ENCODE measurements at places on chromosomes 4 and X. TPM values are rescaled to one million over a fixed set of nuclear protein-coding genes. Genes with fewer than 3 reads are reported as not detected.

ANXA3 gene
- total RNA-seq = 135 TPM

- no peaks in the 10 kb centered on the region for H3K4me1 ChIP-seq
- H3K27me3 ChIP-seq = no peaks in the 10 kb centered on the region
- no peak overlapping the region for H3K27ac ChIP-seq
- H3K36me3 ChIP-seq = no peaks in the 10 kb centered on the region
Measured at GRCh38 chr4:65510976-65511375, 159.3 kb downstream of the EPHA5 start.

DNA sequence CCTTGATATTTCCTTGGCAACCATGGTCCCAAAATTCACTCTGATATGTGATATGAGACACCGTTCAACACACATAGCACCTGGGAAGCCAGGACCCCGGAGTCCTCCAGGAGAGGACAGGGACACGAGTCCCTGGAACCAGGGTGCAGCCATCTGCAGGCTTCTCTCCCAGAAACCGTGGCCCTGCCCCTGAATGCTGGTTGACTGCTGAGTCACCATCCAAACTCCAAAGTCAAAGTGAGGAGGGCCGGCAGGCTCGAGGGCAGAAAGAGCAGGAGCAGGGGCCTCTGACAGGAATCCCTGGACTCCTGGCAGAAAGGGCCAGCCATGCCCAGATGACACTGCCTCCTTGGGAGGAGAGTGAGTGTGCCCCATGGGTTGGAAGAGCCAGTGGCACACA is 6.9 kb upstream of the PNMA6A start:
- DNase-seq = no peak
- H3K4me3 ChIP-seq = no peak overlapping the region
- H3K4me1 ChIP-seq = no peaks in the 10 kb centered on the region
- no peaks in the 10 kb centered on the region for H3K36me3 ChIP-seq

- H3K36me3 ChIP-seq = no peaks in the 10 kb centered on the region
- no peak overlapping the region for H3K27ac ChIP-seq
- H3K4me3 ChIP-seq = no peak overlapping the region
- no peak for DNase-seq
- peaks cover 8% of the 10 kb centered on the region for H3K4me1 ChIP-seq
Measured at GRCh38 chr4:96263291-96263690, 423.4 kb downstream of the PDHA2 start.

GRCh38 chrX:73855546-73855945 is 292.5 kb downstream of the CHIC1 start:
- H3K4me3 ChIP-seq = no peak overlapping the region
- no peak for DNase-seq
- no peaks in the 10 kb centered on the region for H3K27me3 ChIP-seq

GRCh38 chr4:23023121-23023520 is 330.4 kb downstream of the GBA3 start:
- no peaks in the 10 kb centered on the region for H3K27me3 ChIP-seq
- H3K4me1 ChIP-seq = peaks cover 5% of the 10 kb centered on the region
- DNase-seq = no peak
- no peaks in the 10 kb centered on the region for H3K36me3 ChIP-seq
- H3K27ac ChIP-seq = peak overlapping the region; percentile 92

PITX2 gene
- 13.8 TPM for total RNA-seq

DNA sequence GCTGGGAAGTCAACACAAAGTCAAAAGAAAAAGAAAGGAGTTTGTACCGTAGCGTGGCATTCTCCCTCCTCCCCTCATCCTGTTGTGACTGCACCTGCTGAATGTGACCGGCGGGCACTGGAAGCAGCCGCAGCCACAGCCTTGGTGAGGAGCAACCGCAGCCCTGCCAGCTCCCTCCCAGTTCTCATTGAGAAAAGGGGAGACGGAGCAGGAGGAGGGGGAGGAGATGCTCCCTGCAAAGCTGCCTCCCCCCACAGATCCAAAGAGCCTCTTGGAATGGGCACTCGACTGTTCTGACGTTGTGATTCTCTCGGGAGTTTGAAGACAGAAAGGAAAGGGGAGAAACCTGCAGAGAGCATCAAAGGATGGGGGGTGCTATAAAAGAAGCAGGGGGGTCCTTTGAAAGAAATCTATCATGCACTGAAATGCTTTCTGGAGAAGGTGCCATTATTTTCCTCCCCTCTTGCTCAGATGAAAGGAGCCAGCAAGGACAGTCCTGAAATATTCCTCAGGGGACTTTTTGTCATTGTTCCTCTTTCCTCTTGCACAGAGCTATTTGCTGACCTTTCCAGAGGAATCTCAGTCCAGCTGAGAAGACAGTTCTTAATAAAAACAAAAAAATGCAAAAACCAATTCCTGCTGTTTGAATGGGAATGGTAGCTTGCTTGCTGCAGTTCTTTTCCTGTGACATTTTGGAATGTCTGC is 429.7 kb downstream of the MAPK10 start:
- peak overlapping the region; percentile 82 for H3K27ac ChIP-seq
- peak overlapping the region; percentile 75 for H3K4me3 ChIP-seq
- no peak for DNase-seq
- H3K4me1 ChIP-seq = peaks cover 47% of the 10 kb centered on the region

RHOXF1 gene
- not detected for total RNA-seq

- no peaks in the 10 kb centered on the region for H3K4me1 ChIP-seq
- no peak for DNase-seq
- no peaks in the 10 kb centered on the region for H3K27me3 ChIP-seq
- H3K4me3 ChIP-seq = no peak overlapping the region
Measured at GRCh38 chr4:126752702-126753101, 880.1 kb upstream of the INTU start.

MED12 gene
- total RNA-seq = 44.1 TPM

GLRA2 gene
- total RNA-seq = 0.38 TPM

MAGEB6 gene
- not detected for total RNA-seq

GRCh38 chrX:135498236-135498635 is 22.2 kb upstream of the INTS6L start:
- no peaks in the 10 kb centered on the region for H3K4me1 ChIP-seq
- H3K27ac ChIP-seq = no peak overlapping the region
- H3K36me3 ChIP-seq = no peaks in the 10 kb centered on the region
- no peak overlapping the region for H3K4me3 ChIP-seq
- DNase-seq = no peak

NAA10 gene
- 73.8 TPM for total RNA-seq

- H3K27ac ChIP-seq = no peak overlapping the region
- H3K4me3 ChIP-seq = no peak overlapping the region
- no peak for DNase-seq
- no peaks in the 10 kb centered on the region for H3K36me3 ChIP-seq
Measured at GRCh38 chrX:9180623-9181022, 146.7 kb upstream of the FAM9B start.

DNA sequence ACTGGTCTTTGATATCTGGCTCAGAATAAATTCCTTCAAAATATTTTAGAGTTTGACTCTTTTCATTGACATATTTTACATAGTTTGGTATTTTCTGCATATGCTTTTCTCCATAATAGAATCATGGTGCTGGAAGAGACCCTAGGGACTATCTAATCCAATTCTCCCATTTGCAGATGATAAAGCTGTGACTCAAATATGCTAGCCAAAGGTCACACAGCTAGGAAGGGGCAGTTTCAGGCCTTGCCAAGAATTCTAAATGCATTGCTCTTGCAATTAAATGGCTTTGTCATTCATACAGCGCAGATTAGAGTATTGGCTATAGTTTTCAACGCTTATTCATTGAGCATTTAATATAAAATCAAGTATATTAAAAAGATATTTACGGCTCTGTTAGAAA is 374.1 kb upstream of the RASGEF1B start:
- peaks cover 14% of the 10 kb centered on the region for H3K27me3 ChIP-seq
- H3K27ac ChIP-seq = peak overlapping the region; percentile 25
- no peaks in the 10 kb centered on the region for H3K36me3 ChIP-seq
- H3K4me1 ChIP-seq = peaks cover 12% of the 10 kb centered on the region
- DNase-seq = no peak

CHIC1 gene
- total RNA-seq = 8.9 TPM

ETDA gene
- total RNA-seq = not detected

- peaks cover 15% of the 10 kb centered on the region for H3K4me1 ChIP-seq
- no peak overlapping the region for H3K4me3 ChIP-seq
- H3K36me3 ChIP-seq = no peaks in the 10 kb centered on the region
- no peak overlapping the region for H3K27ac ChIP-seq
- H3K27me3 ChIP-seq = no peaks in the 10 kb centered on the region
Measured at GRCh38 chr4:78613522-78614321, 62.2 kb downstream of the ANXA3 start.

GRCh38 chrX:34546366-34546765 is 110.7 kb downstream of the TMEM47 start:
- no peaks in the 10 kb centered on the region for H3K4me1 ChIP-seq
- no peak overlapping the region for H3K27ac ChIP-seq
- H3K4me3 ChIP-seq = no peak overlapping the region

DNA sequence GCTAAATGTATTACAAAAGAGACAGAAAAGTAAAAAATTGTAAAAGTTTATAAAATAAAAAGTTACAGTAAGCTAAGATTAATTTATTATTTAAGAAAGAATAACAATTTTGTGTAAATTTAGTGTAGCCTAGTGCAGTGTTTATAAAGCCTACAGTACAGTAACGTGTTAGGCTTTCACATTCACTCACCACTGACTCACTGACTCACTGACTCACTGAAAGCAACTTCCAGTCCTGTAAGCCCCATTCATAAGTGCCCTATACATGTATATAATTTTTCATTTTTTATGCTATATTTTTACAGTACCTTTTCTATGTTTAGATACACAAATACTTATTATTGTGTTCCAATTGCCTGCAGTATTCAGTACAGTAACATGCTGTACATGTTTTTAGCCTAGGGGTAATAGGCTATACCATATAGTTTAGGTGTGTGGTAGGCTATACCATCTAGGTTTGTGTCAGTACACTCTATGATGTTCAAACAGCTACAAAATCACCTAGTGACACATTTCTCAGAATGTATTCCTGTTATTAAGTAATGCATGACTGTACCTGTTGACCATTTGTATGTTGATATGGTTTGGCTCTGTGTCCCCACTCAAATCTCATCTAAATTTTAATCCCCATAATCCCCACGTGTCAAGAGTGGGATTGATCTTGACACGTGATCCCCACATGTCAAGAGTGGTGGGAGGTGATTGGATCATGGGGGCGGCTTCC is 57.9 kb downstream of the CFAP299 start:
- no peaks in the 10 kb centered on the region for H3K27me3 ChIP-seq
- H3K27ac ChIP-seq = no peak overlapping the region
- no peaks in the 10 kb centered on the region for H3K36me3 ChIP-seq
- H3K4me3 ChIP-seq = no peak overlapping the region

- no peak overlapping the region for H3K4me3 ChIP-seq
- peaks cover 12% of the 10 kb centered on the region for H3K36me3 ChIP-seq
- no peak for DNase-seq
- no peak overlapping the region for H3K27ac ChIP-seq
- no peaks in the 10 kb centered on the region for H3K4me1 ChIP-seq
Measured at GRCh38 chrX:72470532-72471223, 102.0 kb downstream of the HDAC8 start.

- H3K4me1 ChIP-seq = peaks cover 16% of the 10 kb centered on the region
- no peaks in the 10 kb centered on the region for H3K27me3 ChIP-seq
- H3K36me3 ChIP-seq = peaks cover 39% of the 10 kb centered on the region
- DNase-seq = no peak
Measured at GRCh38 chr4:17619416-17620105, 5.1 kb downstream of the MED28 start.

DNA sequence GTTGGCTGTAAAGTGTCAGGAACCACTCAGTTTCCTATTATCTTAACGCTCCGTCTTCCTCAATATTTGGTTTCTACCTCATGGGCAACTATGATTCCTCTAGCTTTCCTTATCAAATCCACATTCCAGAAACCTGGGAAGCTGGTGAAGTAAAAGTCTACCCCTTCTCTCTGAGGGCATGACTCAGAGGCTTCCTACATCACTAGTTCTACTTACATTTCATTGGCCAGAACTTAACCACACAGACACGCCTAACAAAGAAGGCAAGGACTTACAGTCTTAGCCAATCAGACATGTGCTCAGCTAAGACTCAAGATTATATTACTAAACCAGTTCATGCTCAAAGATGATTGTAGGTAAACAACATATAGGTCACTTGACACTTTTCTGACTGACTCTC is 30.4 kb downstream of the COX7B2 start:
- no peaks in the 10 kb centered on the region for H3K4me1 ChIP-seq
- no peak overlapping the region for H3K4me3 ChIP-seq
- H3K36me3 ChIP-seq = no peaks in the 10 kb centered on the region
- DNase-seq = no peak

- DNase-seq = no peak
- no peak overlapping the region for H3K27ac ChIP-seq
- H3K4me3 ChIP-seq = no peak overlapping the region
- H3K4me1 ChIP-seq = peaks cover 11% of the 10 kb centered on the region
- H3K36me3 ChIP-seq = no peaks in the 10 kb centered on the region
Measured at GRCh38 chr4:174389439-174389838, 105.7 kb downstream of the CEP44 start.

SYN1 gene
- 4.2 TPM for total RNA-seq

- no peaks in the 10 kb centered on the region for H3K27me3 ChIP-seq
- peaks cover 20% of the 10 kb centered on the region for H3K4me1 ChIP-seq
- DNase-seq = no peak
Measured at GRCh38 chr4:48683784-48684666, 96.1 kb downstream of the FRYL start.

RASGEF1B gene
- total RNA-seq = 8.3 TPM

GAGE2A gene
- total RNA-seq = not detected

DNA sequence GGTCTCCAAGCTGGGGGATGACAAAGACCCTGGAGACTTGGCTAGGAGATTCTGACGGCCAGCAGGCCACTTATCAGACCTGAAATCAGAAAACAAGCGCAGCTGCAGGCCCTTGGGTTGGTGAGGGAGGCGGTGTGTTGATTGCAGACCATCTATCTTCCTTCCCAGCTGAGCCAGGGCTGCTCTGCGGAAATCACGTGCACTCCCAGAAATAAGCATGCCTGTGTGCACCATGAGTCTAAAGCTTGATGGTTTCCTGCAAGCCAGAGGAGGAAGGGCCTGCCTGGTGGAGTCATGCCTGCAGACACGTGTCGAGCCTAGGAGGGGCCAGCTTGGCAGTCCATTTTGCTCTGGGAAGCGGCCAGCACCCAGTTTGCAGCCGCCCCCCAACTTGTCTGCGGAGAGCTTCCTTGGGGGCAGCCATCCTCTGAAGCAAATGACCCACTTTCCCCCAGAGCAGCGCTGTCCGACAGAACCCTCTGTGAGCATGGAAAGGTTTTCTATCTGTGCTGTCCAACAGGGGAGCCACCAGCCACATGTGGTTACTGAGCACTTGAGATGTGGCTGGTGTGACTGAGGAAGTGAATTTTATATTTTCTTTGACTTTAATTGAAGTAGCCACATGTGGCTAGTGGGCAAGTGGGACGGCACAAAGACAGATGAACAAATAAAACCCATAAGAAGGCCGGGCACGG is 175.7 kb upstream of the BCOR start:
- H3K27me3 ChIP-seq = no peaks in the 10 kb centered on the region
- H3K36me3 ChIP-seq = no peaks in the 10 kb centered on the region
- peak overlapping the region; percentile 31 for H3K4me3 ChIP-seq
- peaks cover 12% of the 10 kb centered on the region for H3K4me1 ChIP-seq

MAGEA2B gene
- 1.1 TPM for total RNA-seq

DNA sequence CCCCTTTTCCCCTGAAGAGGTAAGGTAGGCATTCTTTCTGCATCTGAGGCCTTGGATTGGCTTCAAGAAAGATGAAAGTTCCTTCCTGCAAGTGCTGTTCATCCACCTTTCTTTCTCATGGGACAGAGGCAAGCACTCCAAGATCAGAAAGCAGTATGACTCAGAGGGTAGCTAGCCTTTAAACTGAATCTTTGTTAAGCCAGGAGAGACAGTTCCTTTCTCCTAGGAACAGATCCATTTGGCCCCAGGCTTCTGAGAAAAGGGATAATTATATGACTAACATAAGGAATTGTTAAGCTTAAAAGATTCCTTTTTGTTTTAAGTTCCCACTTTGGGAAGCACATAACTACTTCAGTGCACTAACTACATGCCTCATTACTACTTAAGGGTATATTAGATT is 192.0 kb downstream of the PPP3CA start:
- peaks cover 4% of the 10 kb centered on the region for H3K36me3 ChIP-seq
- peaks cover 16% of the 10 kb centered on the region for H3K4me1 ChIP-seq
- no peak for DNase-seq
- no peaks in the 10 kb centered on the region for H3K27me3 ChIP-seq

PQBP1 gene
- 58.6 TPM for total RNA-seq

Measured in type B pancreatic cell (in vitro differentiated cells).